ENCODE measurements at places on chromosomes 3 and 15. TPM values are rescaled to one million over a fixed set of nuclear protein-coding genes. Genes with fewer than 3 reads are reported as not detected.

Gene RASGRF1
- 3.8 TPM for total RNA-seq

Gene CPLX3
- total RNA-seq, result 37.5 TPM

Gene TFDP2
- 69.4 TPM for total RNA-seq

Gene MESP2
- not detected for total RNA-seq

DNA sequence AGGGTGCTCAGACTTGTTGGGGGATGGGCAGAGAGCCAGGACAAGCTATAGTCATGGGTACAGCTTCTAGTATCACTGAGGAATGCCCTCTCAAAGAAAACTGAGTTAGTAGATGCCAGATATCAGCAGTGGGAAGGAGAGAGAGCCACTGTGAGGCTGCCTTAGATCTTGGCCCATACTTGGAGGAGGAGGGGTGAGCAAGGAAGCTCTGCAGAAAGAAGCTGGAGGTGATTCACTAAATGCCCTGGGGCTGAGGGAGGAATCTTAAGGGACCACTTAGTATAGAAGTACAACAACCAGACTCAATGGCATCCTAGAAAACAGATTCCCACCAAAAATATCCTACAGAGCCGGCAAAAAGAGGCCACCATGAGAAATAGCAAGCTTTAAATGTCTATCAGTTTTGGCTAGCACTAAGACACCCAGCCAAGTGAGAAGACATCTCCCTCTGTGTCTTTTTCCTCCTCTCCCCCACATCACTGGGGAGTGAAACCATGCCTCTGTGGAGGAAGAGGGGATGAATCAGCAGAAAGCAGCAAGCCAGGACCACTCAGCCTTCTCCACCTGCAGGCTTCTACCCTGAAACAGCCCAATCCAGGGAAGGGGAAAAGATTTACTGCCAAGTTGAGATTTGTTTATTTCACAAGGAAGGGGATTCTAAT is 282.5 kb upstream of the STT3B start:
- H3K27ac ChIP-seq, result no peak overlapping the region
- no peaks in the 10 kb centered on the region for H3K36me3 ChIP-seq
- no peaks in the 10 kb centered on the region for H3K27me3 ChIP-seq
- no peaks in the 10 kb centered on the region for H3K4me1 ChIP-seq
- no peak overlapping the region for H3K4me3 ChIP-seq

DNA sequence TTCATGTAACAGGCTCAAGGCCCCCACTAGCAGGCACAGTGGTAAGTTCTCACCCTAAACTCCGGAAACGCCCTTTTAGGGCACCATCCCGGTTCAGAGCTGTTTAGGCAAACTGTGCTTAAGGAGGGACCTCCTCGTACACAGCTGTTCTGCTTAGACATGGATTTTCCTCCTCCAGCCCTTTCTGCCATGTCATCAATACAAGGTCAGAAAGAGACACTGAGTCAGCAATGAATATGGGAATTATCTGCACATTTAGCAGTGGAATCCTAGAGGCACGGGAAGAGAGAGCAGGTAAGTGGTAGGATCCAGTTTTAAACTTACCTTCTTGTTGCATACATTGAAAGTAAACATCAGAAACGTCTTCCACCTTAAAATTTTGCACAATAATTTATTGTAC is 107.3 kb downstream of the KCNAB1 start:
- no peaks in the 10 kb centered on the region for H3K4me1 ChIP-seq
- DNase-seq, result no peak
- no peaks in the 10 kb centered on the region for H3K36me3 ChIP-seq
- no peaks in the 10 kb centered on the region for H3K27me3 ChIP-seq
- H3K27ac ChIP-seq, result no peak overlapping the region

DNA sequence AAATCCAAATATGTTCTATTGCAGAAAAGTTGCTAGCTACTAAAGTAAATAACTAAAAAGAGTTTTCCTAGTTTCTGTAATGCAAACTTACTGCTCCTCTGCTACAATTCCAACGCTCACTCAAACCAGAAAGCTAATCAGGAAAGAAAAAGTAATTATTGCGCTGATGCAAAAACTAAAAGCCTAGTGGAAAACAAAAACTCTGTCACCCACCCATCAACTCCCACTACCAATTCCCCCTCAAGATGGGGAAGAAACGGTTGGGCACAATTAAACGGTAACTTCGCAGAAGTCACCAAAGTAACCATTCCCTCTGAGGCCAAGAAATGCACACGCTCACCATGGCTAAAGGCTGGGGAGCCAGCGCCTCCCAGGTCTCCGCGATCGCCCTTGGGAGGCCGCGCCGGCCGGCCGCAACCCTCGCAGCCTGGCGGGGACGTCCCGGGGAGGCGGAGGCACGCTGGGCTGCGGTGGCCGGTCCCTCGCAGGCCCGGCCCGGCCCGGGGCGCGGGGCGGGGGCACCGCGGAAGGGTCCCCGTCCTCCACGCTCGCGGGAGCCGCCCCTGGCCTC is 684 bp downstream of the SLTM start:
- H3K27ac ChIP-seq, result peak overlapping the region; percentile 99
- no peaks in the 10 kb centered on the region for H3K27me3 ChIP-seq
- peak; percentile 54 for DNase-seq
- peaks cover 15% of the 10 kb centered on the region for H3K36me3 ChIP-seq
- H3K4me3 ChIP-seq, result peak overlapping the region; percentile 61
- H3K4me1 ChIP-seq, result peaks cover 40% of the 10 kb centered on the region

DNA sequence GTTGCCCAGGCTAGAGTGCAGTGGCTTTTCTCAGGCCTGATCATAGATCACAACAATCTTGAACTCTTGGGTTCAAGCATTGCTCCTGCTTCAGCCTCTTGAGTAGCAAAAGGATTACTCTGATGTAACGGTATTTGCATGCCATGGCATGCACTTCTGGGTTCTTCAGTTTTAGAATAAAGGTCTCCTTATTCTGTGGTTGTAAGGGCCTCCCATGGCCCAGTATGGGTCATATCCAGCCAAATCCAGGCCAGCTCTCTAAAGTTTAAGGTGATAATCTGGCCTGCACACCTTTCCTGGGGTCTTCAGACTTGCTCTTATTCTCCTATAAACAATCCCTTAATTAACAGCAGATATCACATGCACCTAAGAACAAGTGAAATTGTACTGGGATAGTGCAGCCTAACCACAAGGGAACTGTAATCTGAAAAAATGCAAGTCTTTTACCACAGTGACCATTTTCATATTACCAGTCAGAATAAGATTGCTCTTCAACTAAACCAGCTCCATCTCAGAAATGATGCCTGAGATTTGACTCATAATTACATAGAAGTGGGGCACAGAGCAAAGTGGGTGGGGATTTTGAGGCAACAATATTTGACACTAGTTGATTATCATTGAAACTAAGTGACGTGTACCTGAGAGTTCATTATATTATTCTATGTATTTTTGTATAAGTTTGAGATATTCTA is 25.4 kb downstream of the COMMD2 start:
- H3K4me1 ChIP-seq, result no peaks in the 10 kb centered on the region
- no peak overlapping the region for H3K4me3 ChIP-seq
- H3K27me3 ChIP-seq, result no peaks in the 10 kb centered on the region
- no peak overlapping the region for H3K27ac ChIP-seq
- H3K36me3 ChIP-seq, result no peaks in the 10 kb centered on the region
- no peak for DNase-seq

- H3K27ac ChIP-seq, result no peak overlapping the region
- H3K4me3 ChIP-seq, result no peak overlapping the region
- DNase-seq, result no peak
- H3K4me1 ChIP-seq, result peaks cover 10% of the 10 kb centered on the region
Observed at GRCh38 chr3:36895496-36896409, 49.1 kb downstream of the TRANK1 start.

DNA sequence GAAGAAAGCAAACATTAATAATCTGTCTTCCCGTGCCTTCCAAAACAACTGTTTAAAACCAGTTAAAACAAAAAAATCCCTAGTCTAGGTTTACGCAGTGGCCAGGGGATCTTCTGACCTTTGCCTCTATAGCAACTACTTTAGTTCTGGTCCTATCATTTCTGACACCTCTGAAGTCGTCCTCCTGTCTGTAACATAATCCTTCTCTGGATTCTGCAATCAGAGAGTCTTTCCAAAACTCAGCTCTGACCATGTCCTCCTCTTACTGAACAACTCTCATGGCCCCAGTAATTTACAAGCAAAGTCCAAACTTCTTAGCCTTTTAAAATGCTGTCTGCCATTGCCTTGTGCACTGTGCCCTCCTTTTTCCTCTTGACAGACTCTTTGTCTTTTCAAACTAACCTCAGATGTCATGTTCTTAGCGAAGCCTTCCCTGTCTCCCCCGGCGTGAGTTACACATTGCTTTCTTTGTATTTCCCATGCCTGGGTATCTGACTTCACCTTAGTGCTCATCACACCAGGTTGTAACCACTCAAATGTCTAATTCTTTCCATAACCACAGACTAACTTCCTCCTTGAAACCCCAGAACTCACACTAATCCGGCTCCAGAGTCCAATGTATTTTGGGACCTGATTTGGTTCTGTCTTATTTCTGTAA is 105.2 kb upstream of the BNIP2 start:
- no peak overlapping the region for H3K27ac ChIP-seq
- peaks cover 12% of the 10 kb centered on the region for H3K27me3 ChIP-seq
- H3K4me3 ChIP-seq, result no peak overlapping the region
- DNase-seq, result no peak
- no peaks in the 10 kb centered on the region for H3K36me3 ChIP-seq
- no peaks in the 10 kb centered on the region for H3K4me1 ChIP-seq

DNA sequence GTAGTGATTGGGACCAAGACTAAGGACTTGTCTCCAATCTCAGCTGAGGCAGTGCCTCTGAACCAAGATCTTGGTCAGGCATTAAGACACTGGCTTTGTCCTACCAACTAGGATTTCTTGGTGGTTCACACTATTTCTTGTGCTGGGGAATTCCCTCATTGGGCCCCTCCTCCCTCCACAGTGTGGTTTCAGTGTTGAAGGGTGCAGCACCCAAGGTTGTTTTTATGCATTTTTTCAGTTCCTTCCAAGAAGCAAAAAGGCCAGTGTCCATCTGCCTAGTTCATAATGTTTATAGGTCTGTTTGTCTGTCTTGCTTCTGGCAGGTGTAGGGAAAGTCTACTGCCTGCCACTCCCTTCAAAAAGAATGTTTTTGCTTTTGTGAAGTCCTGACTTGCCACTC is 10.6 kb upstream of the ITPKA start:
- H3K27me3 ChIP-seq, result no peaks in the 10 kb centered on the region
- H3K4me1 ChIP-seq, result peaks cover 28% of the 10 kb centered on the region
- H3K27ac ChIP-seq, result peak overlapping the region; percentile 67
- peak; percentile 38 for DNase-seq
- H3K4me3 ChIP-seq, result no peak overlapping the region
- peaks cover 56% of the 10 kb centered on the region for H3K36me3 ChIP-seq

- H3K4me1 ChIP-seq, result no peaks in the 10 kb centered on the region
- DNase-seq, result no peak
- H3K27me3 ChIP-seq, result no peaks in the 10 kb centered on the region
- H3K36me3 ChIP-seq, result peaks cover 86% of the 10 kb centered on the region
Observed at GRCh38 chr3:36894914-36895313, 49.9 kb downstream of the TRANK1 start.

GRCh38 chr15:57789225-57789624 is 82.7 kb downstream of the POLR2M start:
- no peak for DNase-seq
- peaks cover 4% of the 10 kb centered on the region for H3K27me3 ChIP-seq
- H3K4me3 ChIP-seq, result no peak overlapping the region
- H3K36me3 ChIP-seq, result no peaks in the 10 kb centered on the region

- DNase-seq, result no peak
- no peak overlapping the region for H3K4me3 ChIP-seq
- H3K4me1 ChIP-seq, result no peaks in the 10 kb centered on the region
- H3K27ac ChIP-seq, result no peak overlapping the region
Observed at GRCh38 chr15:92749216-92749615, 93.6 kb upstream of the FAM174B start.

GRCh38 chr15:98231696-98232440 is 271.4 kb downstream of the ARRDC4 start:
- no peaks in the 10 kb centered on the region for H3K4me1 ChIP-seq
- DNase-seq, result no peak
- H3K27ac ChIP-seq, result no peak overlapping the region
- H3K36me3 ChIP-seq, result no peaks in the 10 kb centered on the region
- H3K27me3 ChIP-seq, result no peaks in the 10 kb centered on the region

DNA sequence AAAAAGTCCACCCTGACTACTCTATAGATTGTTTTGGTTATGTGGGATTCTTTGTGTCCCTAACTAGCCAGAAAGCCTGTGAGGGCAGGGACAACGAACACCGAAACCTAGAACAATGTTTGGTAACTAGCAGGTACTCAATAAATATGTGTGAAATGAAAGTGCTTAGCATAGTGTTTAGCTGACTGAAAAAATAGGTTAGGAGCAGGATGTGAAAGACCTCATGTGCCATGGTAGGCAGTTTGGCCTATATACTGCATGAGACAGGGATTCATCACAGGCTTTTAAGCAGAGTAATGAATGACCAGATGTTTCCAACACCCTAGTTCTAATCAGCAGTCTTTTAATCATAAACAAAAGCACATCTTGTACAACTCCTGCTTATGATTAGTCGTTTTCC is 64.2 kb downstream of the MYO5A start:
- H3K36me3 ChIP-seq, result no peaks in the 10 kb centered on the region
- no peak for DNase-seq
- H3K4me3 ChIP-seq, result no peak overlapping the region
- peak overlapping the region; percentile 17 for H3K27ac ChIP-seq
- H3K4me1 ChIP-seq, result no peaks in the 10 kb centered on the region
- H3K27me3 ChIP-seq, result no peaks in the 10 kb centered on the region

GRCh38 chr3:114441386-114441785 is 147.6 kb downstream of the TIGIT start:
- H3K27me3 ChIP-seq, result no peaks in the 10 kb centered on the region
- no peak overlapping the region for H3K4me3 ChIP-seq
- H3K36me3 ChIP-seq, result no peaks in the 10 kb centered on the region

- H3K4me3 ChIP-seq, result no peak overlapping the region
- H3K4me1 ChIP-seq, result peaks cover 56% of the 10 kb centered on the region
- H3K27ac ChIP-seq, result peak overlapping the region; percentile 80
- no peaks in the 10 kb centered on the region for H3K27me3 ChIP-seq
- DNase-seq, result peak; percentile 51
Observed at GRCh38 chr15:70320482-70320881, 222.8 kb upstream of the TLE3 start.

GRCh38 chr15:25706176-25706955 is 156.8 kb downstream of the ATP10A start:
- H3K27me3 ChIP-seq, result no peaks in the 10 kb centered on the region
- peaks cover 4% of the 10 kb centered on the region for H3K36me3 ChIP-seq
- H3K27ac ChIP-seq, result no peak overlapping the region
- no peaks in the 10 kb centered on the region for H3K4me1 ChIP-seq

DNA sequence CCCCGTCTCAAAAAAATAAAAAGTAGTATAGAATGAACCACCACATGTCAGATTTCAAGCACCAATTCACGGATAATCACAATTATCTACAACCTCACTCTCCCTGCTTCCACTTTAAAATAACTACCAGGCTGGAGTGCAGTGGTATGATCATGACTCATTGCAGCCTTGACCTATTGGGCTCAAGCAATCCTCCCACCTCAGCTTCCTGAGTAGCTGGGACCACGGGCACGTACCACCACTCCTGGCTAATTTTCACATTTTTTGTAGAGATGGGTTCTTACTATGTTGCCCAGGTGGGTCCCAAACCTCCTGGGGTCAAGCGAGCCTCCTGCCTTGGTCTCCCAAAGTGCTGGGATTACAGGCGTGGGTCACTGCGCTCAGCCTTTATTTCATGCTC is 38.1 kb upstream of the LDHAL6B start:
- no peaks in the 10 kb centered on the region for H3K27me3 ChIP-seq
- DNase-seq, result no peak
- H3K27ac ChIP-seq, result peak overlapping the region; percentile 70
- no peak overlapping the region for H3K4me3 ChIP-seq
- H3K36me3 ChIP-seq, result peaks cover 45% of the 10 kb centered on the region
